ENCODE measurements at places on chromosomes 16 and 17.

DNA sequence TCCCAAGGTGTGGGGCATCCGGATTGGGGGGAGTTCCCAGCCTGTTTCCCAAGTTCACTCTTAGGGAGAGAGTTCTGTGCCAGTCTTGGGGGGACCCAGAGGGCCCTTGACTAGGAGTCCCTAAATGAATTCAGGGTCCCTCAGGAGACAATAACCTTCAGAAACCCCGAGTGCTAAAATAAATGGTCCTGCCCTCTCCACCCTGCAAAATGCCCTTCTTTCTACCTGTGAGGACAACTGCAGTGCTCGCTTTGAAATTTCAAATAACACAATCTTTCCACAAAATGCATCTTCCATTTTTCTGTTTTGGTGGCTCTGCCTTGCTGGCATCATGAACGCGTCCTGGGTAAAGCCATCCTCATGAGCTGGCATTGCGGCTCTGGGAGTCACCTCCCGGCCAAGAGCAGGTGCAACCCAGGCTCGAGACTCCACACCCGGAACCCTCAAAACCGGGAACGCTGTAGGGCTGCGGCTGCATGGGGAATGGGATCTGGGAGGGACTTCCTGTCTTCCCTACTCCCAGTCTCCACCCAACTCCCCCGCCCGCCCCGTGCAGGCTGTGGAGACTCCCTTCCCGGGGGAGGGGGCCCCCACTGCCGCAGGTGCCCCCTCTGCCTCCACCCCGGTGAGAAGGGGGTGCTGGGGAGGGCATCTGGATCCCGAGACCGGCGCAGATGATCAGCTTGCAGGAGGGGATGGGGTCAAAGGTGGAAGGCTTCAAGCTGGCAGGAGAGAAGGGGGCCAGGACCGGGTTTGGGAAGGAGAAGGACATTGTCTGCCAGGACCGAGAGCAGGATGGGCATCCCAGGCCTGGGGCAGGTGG, at the start of gene ZNF205:
TSS of gene ZNF205 (plus strand) at position 529 of the 823 bp plus-strand sequence. CDS start 845 bp downstream, outside the sequence.
- no peak for DNase-seq

DNA sequence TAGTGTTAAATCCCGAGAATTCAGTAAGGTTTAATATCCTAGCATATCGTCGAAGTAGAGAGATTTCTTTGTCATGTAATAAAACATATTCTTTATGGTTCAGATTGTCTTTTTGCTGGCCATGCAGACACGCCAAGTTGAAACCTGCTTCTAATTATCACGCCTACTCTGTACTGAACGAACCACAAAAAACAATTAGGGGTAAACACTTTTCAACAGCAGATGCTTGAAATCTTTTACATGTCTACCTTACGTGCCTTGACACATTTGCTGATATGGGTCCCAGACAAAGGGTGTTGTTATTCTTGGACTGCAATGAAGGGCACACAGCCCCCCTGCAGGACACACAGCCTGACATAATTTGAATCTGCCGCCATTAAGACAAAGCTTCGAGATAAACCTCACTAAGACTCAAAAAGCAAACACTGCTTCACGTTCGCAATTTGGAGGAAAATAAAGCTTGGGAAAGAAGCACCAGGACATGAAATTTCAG, 13.3 kb downstream of the WIPI1 start:
- no peak for DNase-seq

DNA sequence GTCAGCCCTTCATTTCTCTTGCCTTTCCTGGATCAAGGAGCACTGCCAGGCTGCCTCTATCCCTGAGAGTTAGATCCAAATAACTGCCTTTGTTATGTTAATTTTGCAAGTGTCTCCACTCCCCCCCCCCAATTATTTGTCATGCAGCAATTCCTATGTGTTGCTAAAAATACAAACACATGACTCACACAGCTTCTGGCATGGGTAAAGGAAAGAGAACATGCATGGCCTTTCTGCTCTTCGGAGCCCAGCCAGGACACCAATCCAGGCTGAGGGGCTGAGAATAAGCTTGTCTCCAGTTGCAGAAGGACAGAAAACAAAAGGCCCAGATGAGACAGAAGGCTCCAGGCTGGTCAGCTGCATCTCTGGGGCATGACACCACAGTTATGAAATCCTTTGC, 148.0 kb upstream of the TNRC6C start:
- no peak for DNase-seq

GRCh38 chr17:76131692-76132573, 9.1 kb downstream of the FOXJ1 start:
- DNase-seq, result no peak

GRCh38 chr17:59786536-59787319, 79.3 kb downstream of the VMP1 start:
- DNase-seq, result peak; percentile 79

DNA sequence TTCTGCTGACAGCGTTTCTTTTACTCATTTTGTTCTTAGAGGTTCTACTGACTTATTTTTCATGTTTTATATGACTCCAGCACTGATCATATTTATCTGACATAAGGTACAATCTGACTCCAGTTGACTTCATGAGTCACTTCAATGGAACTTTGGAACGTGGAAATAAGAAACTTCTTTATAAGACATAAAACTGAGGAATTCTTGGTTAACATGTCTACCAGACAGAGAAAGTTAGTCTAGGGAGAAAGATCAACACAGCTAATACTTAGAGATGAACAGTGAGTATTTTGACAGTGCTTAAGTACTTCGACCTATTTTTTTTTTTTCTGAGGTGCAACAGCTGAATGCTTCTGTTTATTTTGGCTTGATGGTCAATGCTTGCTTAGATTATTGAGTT, 679.5 kb downstream of the KCNJ2 start:
- DNase-seq, result no peak

GRCh38 chr16:56478281-56479049, 27.1 kb downstream of the OGFOD1 start:
- DNase-seq, result no peak

- no peak for DNase-seq
Observed at GRCh38 chr16:79769270-79769927, 168.9 kb upstream of the MAF start.

DNA sequence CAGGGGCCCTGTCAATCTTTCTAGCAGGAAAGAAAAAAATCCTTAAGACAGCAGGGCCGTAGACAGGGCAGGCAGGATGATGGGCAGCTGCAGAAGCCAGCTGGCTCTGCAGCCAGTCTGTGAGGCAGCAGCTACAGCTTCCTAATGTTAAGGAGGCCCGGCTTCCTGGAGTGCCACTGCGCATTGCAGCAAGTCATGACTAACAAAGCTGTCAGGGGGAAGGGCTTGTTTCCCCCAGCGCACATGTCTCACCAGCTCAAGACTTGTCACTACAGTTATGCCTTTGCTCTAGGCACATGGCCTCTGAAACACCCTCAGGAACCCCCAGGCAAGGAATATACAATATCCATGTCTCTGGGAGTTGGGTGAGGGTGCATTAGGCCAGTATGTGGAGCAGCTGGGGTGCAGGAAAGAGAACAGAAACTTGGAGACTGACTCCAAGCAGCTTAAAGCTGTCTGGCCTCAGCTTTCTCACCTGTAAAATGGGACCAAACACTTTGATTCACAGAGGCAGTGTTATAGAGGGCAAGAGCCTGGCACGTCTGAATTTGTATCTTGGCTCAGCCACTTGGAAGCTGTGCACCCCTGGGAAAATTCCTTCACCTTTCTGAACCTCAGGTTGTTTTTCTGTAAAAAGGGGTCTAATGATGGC, 220.0 kb downstream of the HAPSTR1 start:
- no peak for DNase-seq

GRCh38 chr16:22323173-22323958, 26.2 kb downstream of the POLR3E start:
- DNase-seq, result no peak

DNA sequence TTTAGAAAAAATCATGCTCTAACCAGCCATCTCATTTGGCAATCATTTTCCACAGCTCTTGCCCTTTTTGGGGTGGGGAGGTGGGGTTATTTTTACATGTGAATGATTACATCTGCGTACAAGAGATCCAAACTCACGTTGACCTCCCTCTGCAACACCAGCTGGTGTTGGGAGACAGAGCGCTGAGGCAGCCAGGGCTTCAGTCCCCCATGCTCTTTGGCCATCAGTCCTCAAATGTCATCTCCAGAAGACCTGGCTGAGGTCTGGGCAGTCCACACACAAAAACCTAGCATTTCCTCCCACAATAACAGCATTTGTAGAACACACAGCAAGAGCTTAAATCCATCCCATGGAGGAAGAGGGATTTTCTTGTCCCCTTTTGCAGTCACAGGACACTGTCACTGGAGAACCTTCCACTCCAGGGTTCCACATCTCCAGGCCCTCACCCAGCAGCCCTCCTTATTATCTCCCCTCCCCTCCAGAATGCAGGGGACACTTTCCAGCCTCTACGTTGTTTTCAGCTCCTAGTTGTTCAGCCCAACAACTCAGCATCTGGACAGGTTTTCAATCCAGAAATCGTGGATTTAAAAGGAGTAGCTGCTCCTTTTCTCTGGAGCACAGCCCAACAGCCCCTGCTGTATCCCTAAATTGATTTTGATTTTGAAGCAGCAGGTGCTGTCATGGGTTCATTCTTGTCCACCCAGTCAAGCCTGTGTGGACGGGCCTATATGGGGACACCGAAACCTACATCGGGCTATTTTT, 21.1 kb downstream of the MEOX1 start:
- no peak for DNase-seq

DNA sequence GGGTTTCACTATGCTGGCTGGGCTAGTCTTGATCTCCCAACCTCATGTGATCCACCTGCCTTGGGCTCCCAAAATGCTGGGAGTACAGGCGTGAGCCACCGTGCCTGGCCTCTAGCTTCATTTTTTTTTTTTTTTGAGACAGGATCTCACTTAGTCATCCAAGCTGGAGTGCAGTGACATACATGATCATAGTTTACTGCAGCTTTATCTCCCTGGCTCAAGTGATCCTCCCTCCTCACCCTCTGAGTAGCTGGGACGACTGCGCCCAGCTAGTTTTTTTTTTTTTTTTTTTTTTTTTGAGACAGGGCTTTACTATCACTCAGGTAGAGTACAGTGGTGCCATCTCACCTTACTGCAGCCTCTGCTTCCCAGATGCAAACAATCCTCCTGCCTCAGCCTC, 9.7 kb downstream of the RPA1 start:
- no peak for DNase-seq

DNA sequence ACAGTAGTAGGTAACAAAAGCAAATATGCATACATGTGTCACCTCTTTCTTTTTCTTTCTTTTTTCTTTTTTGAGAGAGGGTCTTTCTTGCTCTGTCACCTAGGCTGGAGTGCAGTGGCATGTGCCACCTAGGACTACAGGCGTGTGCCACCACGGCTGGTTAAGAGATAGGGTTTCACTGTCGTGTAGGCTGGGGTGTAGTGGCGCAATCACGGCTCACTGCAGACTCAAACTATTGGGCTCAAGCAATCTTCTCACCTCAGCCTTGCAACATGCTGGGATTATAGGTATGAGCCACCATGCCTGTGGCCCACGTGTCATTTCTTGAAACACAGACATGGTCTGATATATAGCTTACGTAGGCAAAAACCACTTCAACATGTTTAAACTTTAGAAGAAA, 397.7 kb upstream of the PMFBP1 start:
- no peak for DNase-seq

GRCh38 chr17:40287494-40288369, at the start of gene CDC6:
Gene CDC6, plus strand, starts transcription at chr17:40287879. Its CDS starts 1,542 bp downstream, at chr17:40289421.
- peak; percentile 99 for DNase-seq

DNA sequence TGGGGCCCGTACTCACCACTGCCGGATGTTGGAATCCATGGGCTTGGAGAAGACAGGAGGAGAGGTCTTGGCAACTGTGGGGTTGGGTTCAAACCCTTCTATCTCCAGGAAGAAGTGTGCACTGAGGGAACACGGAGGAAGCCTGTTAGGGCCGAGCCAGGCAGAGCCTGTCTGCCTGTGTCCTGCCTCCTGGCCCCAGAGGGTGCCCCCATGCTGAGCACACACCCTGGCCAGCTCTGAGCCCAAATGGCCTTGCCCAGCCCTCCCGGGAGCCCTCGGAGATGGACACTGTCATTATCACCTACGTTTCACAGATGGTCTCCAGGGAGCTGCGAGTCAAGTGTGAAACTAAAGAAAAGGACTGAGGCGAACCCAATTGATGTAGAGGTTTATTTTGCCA, 12.5 kb downstream of the TRPV3 start:
- no peak for DNase-seq

DNA sequence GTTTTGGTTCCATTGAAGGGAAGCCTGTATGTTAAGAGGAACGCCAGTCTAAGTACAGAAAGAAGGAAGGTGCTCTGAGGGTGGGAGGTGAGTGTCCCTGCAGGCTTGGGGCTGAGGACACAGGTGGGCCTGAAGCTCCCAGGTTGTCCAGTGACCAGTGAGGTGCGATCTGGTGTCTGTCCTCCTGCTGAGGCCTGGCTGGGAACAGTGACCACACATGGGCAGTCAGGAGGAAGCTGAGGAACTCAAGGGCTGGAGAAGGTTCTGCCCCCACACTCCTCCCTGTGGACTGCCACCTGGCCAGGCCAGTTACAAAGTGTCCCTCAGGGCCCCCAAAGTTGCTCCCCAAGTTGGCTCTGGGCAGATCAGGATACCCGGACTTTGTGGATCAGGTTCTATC, 102.1 kb downstream of the N4BP1 start:
- no peak for DNase-seq

GRCh38 chr17:11797803-11798202, 199.5 kb downstream of the ZNF18 start:
- no peak for DNase-seq

GRCh38 chr17:39782481-39782880, 44.7 kb downstream of the GRB7 start:
- DNase-seq, result no peak

DNA sequence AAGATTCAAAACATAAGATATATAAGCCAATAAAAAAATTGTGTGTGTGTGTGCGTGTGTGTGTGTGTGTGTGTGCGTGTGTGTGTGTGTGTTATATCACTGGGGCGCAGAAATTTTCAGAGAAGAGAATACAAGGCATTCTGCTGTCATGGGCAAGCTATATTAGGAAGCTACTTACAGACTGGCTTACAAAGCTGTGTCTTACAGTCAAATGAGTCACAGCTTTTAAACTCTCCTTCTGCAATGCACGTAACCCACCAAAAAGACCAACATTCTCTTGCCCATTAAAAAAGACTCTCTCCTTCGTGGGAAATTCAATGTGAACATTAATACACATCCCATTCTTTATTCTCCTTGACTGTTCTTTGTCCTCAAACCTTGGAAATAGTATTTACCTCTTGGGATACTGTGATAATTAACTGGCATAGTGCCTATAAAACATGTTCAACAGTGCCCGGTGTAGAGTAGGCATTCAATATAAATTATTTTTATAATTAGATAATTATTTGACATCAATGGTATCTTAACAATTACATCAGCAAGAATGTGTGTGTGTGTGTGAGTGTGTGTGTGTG, 860.4 kb upstream of the SOX9 start:
- DNase-seq, result no peak

DNA sequence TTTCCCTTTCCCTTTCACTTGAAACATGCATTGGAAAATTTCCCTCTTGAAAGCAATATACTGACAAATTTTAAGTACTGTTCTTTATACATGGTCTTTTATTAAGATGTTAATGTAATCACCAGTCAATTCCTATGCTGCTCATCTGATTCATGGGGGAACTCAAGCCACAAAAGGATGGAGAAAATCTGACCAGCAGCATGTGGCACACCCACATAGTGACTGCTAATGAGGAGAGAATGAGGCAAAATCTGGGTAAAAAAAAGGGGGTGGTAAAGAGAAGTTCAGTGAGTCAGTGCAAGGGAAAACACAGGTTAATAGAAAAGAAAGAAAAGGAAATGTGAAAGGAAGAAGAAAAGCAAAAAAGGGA, 11.3 kb downstream of the RFFL start:
- DNase-seq, result no peak

Data from activated naive CD4-positive, alpha-beta T cell treated with Interleukin-2 at 50 U/mL for 16 hours (primary cell).